ENCODE measurements at places on chromosomes 3 and 15.

DNA sequence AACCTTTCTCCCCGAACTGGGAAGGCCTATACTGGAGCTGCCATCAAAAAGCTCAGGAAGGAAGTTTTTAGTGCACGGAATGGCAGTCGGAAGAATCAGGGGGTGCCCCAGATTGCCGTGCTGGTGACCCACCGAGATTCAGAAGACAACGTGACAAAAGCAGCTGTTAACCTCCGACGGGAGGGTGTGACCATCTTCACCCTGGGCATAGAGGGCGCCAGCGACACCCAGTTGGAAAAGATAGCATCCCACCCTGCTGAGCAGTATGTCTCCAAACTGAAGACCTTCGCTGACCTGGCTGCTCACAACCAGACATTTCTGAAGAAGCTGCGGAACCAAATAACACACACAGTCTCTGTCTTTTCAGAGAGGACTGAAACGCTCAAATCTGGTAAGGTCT, 48.2 kb downstream of the COL6A6 start:
- no peak for DNase-seq

GRCh38 chr3:149224736-149225594, 3.3 kb upstream of the CP start:
- DNase-seq, result peak; percentile 95

DNA sequence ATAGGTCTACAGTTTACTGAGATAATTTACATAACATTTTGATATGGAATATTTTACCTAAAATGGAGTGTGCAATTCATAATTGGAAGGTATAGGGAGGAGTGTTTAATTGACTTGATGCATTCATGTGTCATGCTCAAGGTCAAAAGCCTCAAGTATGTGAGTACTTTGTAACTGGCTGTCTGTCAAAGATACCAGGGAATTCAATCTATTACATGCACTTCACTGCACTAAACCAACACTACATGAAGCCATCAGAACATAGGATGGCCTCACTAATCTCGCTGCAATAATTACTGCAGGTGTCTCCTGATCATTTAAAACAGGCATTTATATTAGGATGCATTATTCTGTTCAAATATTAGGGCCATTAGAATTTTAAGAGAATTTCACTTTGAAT, 367.2 kb downstream of the CNTN4 start:
- no peak for DNase-seq

DNA sequence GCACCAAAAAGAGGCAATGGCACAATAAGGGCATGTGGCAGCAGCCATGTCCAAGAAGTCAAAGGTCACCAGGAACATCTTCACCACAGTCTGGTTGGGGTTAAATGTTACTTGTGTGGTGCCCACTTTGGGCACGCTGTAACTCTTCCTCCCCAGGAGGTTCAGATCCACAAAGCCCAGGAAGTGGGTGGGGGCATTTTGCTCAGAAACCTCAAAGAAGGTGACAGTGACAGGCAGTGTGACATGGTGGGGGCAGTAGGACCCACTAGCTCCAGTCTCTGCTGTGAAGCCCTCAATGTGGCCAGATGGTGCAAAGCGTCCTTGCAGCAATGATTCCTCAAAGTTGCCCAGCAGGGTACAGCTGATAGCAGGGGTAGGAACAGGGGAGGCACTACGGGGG, 5.8 kb downstream of the ZNF80 start:
- DNase-seq, result no peak

Data from dermis microvascular lymphatic vessel endothelial cell (primary cell).